ENCODE measurements at places on chromosomes 12 and 14.
A peak's percentile ranks its signal among the peaks of the same experiment; 100 is the strongest.

DNA sequence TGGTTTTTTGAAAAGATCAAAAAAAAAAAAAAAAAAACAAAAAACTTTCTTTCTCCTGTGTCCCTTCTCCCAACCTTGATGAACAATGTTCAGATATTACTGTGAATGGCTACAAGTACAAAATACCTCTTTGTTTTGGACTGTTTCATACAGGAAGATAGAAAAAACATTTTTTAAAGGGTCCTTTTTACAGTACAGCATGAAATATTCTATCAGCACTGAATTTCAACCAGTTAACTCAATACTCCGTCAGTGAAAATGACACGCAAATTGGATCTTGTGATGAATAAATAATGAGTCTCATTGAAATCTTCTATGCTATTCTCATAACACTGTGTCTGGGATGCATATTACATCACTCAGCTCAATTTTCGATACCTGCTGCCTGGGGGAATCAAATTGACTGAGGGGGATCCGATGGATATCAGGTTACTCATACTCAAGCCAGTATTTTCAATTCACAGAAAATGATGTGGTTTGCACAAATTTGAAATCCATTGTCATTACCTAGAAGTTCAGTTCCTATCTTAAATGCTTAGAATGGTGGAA lies 179.6 kb downstream of the TMTC2 start:
- DNase-seq = no peak

GRCh38 chr12:108565976-108566375 lies 3.6 kb downstream of the ISCU start:
- no peak for DNase-seq

DNA sequence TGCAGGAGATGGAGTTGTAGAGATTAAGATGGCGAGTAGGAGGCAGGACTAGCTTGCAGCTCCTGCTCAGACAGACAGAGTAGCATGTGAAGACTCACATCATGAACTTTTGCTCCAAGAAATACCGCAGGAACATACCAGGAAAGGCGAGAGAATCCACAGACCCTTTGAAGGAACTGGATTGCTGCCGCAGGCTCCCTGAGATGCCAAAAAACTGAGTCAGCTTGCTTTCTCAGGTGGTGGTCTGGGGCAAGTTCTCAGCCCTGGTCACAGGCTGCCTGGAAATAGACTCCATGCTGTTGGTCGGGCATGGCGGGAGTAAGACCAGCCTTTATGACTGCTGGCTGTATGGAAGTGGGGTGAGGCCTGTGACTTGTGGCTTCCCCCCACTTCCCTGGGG lies 163.6 kb upstream of the NAV3 start:
- DNase-seq = no peak

- DNase-seq = no peak
Observed at GRCh38 chr12:80814453-80814852, 97.7 kb downstream of the MYF5 start.

GRCh38 chr14:34059925-34060650 lies 109.2 kb upstream of the EGLN3 start:
- peak; percentile 57 for DNase-seq
